SK-N-SH treated with all-trans-retinoic acid at 6 μM for 48 hours (cell line): ENCODE measurements at places on chromosomes 7 and 10.

GRCh38 chr7:127940381-127941160 is 90.7 kb downstream of the LRRC4 start:
- ATAC-seq = no peak

DNA sequence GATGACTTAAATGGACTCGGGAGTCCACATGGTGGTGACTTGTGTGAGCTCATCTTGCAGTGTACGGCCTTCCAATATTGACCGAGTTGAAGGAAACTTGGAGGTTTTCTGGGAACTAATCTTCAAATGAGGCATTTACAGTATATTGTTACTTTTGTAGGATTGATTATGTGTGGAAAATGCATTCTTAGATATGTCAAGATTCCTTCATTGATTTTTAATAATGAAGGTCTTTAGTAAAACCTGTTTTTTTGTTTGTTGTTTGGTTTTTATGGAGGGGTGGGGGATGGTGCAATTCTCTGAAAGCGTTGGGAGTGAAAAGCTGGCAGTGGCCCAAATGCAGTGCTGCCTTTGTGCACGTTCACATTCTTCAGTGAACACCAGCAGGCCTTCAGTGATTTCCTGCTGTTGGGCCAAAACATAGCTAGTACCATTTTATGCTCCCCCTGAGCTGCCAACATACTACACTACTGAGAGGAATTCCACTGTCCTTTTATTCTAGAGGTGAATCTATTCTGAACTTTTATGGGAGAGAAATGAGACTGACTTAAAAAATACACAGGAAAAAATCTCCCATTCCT is 50.4 kb downstream of the CCNY start:
- ATAC-seq = peak; percentile 27; the same call in 1 of the 3 replicates

- no peak for ATAC-seq
These were observed 177.1 kb downstream of the CDK14 start for GRCh38 chr7:90773269-90773668.

DNA sequence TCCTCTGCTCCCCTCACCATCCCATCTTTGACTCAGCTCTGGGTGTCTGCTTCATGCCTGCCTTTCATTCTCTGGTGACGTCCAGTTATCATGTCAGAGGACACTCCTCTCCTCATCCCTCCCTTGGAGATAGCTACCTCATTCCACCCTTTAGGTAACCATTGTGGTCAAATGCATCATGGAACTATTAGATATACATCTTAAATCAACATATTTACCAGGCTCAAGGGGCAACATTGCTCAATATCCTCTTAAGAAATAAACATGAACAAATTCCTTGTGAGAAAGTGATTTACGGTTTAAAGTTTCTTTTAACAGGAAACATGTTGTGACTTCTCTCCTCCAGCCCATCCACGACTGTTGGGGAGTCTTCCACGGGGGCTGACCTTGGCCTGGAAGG is 511.6 kb upstream of the IGFBP3 start:
- no peak for ATAC-seq

GRCh38 chr7:15168489-15168888 is 265.9 kb upstream of the DGKB start:
- 0 out of 3 replicates have a peak, but pooled peaks have one; percentile 21 for ATAC-seq

GRCh38 chr7:24478137-24478655 is 95.1 kb upstream of the PALS2 start:
- no peak for ATAC-seq

DNA sequence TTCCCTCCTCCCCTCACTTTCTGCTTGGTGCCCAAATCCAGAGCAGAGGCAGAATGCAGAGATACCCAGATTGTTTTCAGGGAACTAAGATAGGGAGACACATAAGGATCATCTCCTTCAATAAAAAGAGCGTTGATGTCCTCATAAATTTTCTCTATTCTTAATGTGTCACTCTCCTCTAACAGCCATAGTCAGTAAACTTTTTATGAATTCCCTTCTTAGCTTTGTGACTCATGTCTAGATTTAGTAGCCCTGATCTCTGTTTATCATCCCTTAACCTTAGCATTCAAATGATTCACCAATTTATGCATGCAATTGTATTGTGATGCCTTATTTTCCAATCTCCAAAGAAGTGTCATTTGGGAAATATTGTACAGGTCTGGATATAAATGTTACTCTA is 995.5 kb upstream of the C7orf33 start:
- ATAC-seq = peak; percentile 77

DNA sequence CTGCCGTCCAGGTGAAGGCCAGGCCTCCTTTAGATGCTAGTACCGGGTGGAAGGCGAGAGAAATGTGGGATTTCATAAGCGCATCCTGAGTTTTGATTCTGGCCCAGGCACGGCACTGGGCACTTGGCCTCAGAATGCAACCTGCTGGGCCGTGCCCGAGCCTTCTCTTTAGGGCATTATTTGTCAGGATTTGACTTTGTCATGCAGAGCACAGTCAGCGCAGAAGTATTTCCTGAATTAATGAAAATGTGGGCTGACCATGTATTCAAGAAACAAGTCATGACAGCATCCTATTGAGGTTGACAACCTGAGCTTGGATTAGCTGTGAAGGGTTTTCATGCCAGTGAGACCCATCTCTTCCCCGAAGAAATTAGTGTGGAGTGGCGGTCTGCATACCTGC is 34.4 kb downstream of the RCC1L start:
- ATAC-seq = peak; percentile 12; the same call in 2 of the 3 replicates

- no peak for ATAC-seq
These were observed 7.9 kb downstream of the GPRIN2 start for GRCh38 chr10:46548498-46549090.

GRCh38 chr7:30894009-30894408 is 17.6 kb upstream of the AQP1 start:
- no peak for ATAC-seq

- ATAC-seq = peak; percentile 91
These were observed 130.9 kb downstream of the TES start for GRCh38 chr7:116340943-116341907.

DNA sequence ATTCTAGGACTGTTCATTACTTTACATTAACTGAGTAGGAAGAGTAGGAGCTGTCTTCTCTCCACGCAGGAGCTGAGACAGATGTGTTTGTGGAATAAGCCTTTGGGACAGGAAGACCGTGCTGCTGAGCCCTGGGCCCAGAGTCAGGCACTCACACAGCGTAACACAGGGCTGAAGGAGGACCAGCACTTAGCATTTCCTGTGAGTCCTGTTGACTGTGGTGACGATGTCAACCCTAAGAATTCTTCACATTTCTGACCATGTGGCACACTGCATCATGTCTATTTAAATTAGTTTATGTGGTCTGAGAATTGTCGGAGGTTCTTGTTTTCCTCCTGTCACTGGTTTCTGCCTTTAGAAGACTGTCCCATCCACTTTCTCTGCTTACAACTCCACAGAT is 117.2 kb downstream of the PIP4K2A start:
- ATAC-seq = peak; percentile 51

DNA sequence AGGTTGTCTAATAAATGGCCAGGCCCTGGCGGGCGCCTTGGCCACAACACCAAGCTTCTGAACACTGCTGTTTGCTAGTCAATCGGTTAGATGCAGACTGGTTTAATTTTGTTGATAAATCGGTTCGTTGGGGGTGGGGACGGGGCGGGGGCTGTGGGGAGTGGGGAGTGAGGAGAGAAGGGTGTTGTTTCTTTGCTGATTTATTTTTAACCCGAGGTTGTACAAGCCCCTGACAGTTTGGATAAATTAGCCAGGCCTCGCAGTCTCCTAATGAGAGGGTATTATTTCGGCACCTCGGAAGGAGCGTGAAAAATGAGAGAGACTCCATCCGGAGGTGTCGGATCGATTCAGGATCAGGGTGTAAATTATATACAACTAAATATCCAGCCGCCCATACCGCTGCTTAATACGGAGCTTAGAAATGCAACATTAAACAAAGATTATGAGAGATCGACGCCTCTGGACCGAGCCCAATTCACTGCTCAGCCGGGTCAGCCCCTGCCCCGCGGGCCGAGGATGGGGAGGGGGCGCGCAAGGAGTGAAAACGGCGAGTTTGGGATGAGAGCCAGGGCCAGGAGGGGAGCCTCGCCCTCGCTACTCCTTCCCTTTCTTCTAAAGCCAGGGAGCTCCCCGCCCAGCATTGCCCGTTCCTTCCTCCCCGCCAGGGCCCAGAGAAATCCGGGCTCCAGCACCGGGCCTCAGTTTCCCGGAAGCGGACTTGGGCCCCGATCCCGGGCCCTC is 8.0 kb downstream of the UNCX start:
- peak; percentile 25; the same call in 2 of the 3 replicates for ATAC-seq

GRCh38 chr7:115747174-115747573 is 283.4 kb downstream of the TFEC start:
- no peak for ATAC-seq

- no peak for ATAC-seq
These were observed 42.4 kb upstream of the DDC start for GRCh38 chr7:50607524-50608125.

- ATAC-seq = no peak
These were observed 35.0 kb upstream of the WASL start for GRCh38 chr7:123783820-123784219.

- no peak for ATAC-seq
These were observed 35.3 kb upstream of the HIBADH start for GRCh38 chr7:27697861-27698430.

GRCh38 chr7:132084776-132085388 is 491.4 kb downstream of the PLXNA4 start:
- ATAC-seq = peak; percentile 46

DNA sequence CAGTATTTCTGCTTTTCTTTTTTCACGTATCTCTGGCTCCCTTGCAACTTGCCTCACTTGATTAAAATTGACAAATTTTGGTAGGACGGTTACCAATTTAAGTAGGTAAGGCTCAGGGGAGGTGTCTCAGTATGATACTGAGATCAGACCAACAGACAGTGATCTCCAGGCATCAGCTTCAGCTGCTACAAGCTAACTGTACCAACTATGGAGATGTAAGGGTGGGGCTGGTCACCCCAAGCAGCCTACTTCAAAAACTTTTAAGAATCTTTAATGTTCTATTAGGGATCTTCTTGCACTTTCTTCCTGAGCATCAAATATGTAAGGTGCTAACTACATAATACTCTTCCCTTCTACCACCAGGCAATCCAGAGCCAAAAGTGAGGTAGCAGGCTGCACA is 26.9 kb downstream of the SLC35B4 start:
- ATAC-seq = no peak; the same call in 2 of the 3 replicates

DNA sequence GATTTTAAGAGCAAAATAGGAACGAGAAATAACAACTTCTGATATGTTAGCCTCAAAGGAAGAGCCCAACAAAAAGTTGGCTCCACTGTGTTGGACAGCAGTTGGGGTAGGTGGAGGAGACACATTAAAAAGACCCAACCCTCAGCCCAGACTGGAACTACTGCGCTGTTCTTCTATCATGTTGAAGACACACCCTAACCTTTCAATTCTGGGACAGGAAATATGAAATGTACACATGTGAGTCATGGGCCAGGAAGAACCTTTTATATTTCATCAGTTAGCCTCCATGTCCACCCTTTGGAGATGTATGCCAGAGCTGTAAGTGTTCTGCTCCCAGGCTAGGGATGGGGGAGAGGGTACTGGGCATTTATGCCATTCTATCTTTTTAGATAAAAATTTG is 22.1 kb downstream of the CLDN12 start:
- no peak for ATAC-seq

GRCh38 chr10:102118867-102119266 is 1.3 kb downstream of the LDB1 start:
- no peak for ATAC-seq

GRCh38 chr10:117541909-117542705 is 439 bp upstream of the EMX2 start:
- ATAC-seq = peak; percentile 12; the same call in 1 of the 3 replicates

- peak; percentile 96 for ATAC-seq
These were observed 164.6 kb upstream of the CDCA7L start for GRCh38 chr7:22110227-22110839.

- ATAC-seq = no peak
These were observed 71.1 kb upstream of the GLCCI1 start for GRCh38 chr7:7897509-7897908.
